DMS53 (cell line): ENCODE measurements at places on chromosomes 12 and 14.
A peak's percentile ranks its signal among the peaks of the same experiment; 100 is the strongest.

GRCh38 chr12:48061938-48062719 lies 43.8 kb downstream of the SENP1 start:
- DNase-seq: peak; percentile 51

- peak; percentile 87 for DNase-seq
Observed at GRCh38 chr12:45737638-45738037, 8.1 kb downstream of the ARID2 start.

GRCh38 chr12:92759634-92760268 lies 57.0 kb downstream of the PLEKHG7 start:
- DNase-seq: peak; percentile 46

- DNase-seq: no peak
Observed at GRCh38 chr14:99546234-99546879, 57.6 kb downstream of the CCDC85C start.

DNA sequence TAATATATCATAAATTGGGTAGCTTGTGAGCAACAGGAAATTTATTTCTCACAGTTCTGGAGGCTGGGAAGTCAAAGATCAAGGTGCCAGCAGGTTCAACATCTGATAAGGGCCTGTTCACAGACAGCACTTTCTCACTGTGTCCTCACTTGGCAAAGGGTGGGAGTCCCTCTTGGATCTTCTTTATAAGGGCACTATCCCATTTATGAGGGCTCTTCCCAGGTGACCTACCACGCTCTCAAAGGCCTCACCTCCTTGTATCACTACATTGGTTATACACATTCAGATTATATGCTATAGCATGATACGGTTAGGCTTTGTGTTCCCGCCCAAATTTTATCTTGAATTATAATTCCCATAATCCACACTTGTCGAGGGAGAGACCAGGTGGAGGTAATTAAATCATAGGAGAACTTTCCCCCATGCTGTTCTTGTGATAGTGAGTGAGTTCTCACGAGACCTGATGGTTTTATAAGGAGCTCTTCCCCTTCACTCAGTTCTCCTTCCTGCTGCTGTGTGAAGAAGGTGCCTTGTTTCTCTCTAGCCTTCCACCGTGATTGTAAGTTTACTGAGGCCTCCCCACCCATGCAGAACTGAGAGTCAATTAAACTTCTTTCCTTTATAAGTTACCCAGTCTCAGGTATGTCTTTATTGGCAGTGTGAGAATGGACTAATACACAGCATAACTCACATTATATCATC lies 19.2 kb upstream of the LRIG3 start:
- DNase-seq: no peak

- no peak for DNase-seq
Observed at GRCh38 chr12:11676052-11676451, 26.6 kb downstream of the ETV6 start.

DNA sequence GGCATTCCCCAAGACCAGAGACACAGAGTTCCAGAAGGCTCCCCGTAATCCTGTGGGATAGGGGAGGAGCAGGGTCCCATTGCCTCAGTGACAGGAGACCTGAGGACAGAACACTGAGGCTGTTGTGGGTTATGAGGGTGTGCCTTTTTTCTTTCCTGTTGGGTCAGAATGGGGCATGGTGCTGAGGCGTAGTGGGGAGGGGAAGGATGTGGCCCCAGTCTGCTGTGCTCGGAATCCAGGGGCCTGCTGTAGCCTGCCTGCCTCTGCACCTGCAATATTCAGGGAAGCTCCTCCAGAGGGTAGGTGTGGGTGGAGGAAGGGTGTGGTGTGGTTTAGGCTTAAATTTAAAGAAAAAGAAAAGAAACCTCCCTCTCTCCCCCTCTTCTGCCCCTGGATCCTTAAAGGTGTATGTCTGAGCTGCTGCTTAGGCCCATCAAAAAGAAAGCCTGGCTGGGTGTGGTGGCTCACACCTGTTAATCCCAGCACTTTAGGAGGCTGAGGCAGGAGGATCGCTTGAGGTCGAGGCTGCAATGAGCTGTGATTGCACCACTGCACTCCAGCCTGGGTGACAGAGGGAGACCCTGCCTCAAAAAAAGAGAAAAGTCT lies 18.7 kb downstream of the PLEKHG3 start:
- no peak for DNase-seq

- no peak for DNase-seq
Observed at GRCh38 chr12:89648211-89648930, 60.3 kb downstream of the ATP2B1 start.

GRCh38 chr12:1099158-1099557 lies 108.1 kb downstream of the ERC1 start:
- DNase-seq: no peak

DNA sequence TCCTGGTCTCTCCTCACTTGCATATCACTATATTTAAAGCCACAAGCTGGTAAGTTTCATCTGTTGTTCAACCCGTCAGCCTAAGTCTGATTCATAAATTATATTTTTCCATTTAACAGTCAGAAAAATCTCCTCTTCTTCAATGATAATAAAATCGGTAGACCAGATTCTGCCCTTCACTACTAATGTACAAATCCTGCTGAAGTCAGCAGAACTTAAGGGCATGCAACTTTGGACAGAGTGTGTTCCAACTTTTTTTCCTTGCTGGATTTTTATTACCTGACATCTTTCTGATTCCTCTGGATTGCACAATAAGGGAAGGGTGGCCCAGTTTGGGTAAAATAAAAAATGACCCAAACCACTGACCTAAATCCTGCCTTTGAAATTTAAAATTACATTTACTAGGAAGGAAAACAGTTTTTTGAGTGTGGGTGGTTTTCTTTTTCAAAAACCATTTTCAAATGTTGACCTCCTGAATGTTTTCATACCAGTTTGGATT lies 125.4 kb upstream of the DIO2 start:
- DNase-seq: no peak

DNA sequence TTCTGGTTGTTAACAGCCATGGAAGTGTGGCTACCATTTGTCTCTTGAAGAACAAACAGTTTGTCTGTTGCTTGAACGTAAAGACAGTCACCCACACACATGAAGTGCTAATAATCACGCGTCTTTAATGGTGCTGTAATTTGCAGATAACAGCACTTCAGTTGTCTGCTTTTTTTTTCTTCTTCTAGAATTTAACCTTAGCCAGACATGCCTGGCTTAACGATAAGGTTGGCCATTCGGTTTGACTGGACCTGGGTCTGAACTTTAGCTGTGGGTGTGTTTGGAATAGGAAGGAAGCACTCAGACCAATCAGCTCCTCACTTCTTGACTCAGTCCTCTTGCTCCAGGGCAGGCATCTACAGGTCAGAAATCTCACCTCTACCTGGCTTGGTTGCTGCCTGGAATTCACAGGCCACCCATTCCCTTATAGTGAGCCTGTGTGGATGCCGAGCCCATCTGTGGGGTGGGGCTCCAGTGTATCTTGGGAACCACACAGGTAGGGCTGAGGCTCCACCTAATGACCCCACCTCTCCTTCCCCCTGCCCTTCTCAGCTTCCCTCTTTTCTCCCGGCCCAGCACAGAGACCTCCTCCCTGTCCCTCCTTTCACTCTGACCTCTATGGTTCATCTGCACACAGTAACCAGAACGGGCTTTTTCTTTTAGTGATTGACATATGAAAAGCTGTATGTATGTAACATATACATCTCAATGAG lies 246.4 kb upstream of the PWP1 start:
- no peak for DNase-seq

- DNase-seq: no peak
Observed at GRCh38 chr12:50251619-50252252, 31.6 kb downstream of the LIMA1 start.

DNA sequence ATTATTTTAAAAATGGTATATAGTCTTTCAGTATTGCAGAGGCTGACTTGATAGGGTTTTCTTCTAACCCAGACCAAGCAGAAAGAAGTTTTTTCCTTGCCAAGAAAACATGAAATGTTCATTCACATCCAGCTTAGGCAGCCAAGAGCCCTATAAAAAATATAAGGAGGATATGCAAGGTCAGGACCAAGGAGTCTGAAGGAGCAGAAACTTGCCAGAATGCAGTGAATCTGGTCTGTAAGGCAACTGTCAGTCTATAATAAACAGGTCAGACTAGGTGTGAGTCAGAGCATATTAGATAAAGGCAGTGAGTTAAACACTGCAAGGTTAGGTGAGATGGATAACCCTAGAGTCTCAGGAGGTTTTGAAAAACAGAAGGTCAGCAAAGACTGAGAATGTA lies 645.5 kb downstream of the C12orf50 start:
- DNase-seq: peak; percentile 52

DNA sequence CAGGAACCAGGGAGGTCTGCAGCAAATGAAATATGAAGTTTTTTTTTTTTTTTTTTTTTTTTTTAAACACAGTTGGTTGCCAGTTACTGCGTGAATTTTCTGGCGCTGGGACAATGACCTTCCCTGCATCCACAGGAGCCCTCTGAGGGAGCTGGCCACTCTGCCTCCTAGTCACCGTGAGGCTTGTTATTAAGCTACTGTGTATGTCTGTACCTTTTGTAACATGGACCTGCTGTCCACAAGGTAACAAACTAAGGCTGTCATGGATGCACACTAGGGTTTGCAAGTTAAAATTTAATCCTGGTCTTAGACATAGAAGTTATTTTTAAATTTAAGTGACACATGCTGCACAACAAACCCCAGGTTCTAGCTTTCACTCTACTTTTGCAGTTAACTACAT lies 211.0 kb downstream of the SSPN start:
- no peak for DNase-seq

- DNase-seq: no peak
Observed at GRCh38 chr12:9707356-9707755, 25.5 kb downstream of the CLECL1 start.
